ENCODE measurements at places on chromosomes 4 and X.

GRCh38 chrX:2426289-2426882 is 74.4 kb downstream of the DHRSX start:
- no peak for DNase-seq

DNA sequence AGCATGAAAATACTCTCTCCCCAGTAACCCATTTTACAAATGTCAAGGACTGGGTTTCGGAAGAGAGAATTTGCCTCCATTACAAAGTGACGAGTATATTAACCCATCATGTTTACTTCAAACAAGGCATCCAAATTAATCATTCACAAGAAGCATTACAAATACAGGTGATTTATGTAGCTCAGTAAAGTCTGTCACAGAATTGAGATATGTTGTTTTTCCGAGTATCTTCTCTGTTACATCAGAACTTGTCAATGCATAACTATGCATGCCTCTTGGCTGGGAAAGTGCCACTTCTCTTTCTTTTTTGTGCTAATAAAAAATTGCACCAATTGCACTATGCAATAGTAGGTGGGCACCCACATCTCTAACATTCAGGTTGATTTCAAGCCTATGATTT is 158.2 kb downstream of the AREG start:
- no peak for DNase-seq

- no peak for DNase-seq
Measured at GRCh38 chrX:51975360-51975759, 81.9 kb downstream of the MAGED1 start.

- no peak for DNase-seq
Measured at GRCh38 chr4:25993395-25994185, 79.6 kb downstream of the SMIM20 start.

GRCh38 chr4:153220682-153221395 is 16.6 kb downstream of the TRIM2 start:
- DNase-seq, result no peak

DNA sequence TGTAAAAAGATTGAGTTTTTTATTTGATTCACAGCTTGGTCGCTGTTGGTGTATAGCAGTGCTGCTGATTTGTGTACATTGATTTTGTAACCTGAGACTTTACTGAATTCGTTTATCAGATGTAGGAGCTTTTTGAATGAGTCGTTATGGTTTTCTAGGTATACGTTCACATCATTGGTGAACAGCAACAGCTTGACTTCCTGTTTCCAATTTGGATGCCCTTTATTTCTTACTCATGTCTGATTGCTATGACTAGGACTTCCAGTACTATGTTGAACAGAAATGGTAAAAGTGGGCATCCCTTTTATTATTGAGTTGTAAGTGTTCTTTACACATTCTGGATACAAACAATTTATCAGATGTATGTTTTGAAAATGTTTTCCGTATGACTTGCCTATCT is 76.0 kb downstream of the ADGRG4 start:
- DNase-seq, result no peak

DNA sequence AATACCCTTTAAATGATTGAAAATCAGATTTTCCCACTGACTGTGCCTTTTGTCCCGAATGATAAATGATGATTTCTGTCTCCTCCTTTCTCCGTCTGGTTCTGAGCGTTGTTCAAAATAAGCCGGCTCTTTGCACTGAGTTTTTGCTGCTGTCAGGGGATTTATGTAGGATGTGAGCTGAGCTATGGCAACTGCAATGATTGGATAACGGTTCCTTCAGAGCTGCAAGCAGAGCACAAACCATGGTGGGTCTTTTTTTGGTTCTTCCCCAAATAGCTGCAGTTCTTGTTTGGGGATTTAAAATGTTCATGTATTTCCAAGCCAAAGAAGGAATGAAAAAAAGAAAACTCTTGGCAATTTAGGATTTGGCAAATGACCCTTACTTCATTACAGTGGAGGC is 124.5 kb upstream of the CASK start:
- DNase-seq, result no peak
